ENCODE measurements at places on chromosomes 5 and 9.

- no peak for DNase-seq
Measured at GRCh38 chr5:143586781-143587362, 183.4 kb upstream of the NR3C1 start.

DNA sequence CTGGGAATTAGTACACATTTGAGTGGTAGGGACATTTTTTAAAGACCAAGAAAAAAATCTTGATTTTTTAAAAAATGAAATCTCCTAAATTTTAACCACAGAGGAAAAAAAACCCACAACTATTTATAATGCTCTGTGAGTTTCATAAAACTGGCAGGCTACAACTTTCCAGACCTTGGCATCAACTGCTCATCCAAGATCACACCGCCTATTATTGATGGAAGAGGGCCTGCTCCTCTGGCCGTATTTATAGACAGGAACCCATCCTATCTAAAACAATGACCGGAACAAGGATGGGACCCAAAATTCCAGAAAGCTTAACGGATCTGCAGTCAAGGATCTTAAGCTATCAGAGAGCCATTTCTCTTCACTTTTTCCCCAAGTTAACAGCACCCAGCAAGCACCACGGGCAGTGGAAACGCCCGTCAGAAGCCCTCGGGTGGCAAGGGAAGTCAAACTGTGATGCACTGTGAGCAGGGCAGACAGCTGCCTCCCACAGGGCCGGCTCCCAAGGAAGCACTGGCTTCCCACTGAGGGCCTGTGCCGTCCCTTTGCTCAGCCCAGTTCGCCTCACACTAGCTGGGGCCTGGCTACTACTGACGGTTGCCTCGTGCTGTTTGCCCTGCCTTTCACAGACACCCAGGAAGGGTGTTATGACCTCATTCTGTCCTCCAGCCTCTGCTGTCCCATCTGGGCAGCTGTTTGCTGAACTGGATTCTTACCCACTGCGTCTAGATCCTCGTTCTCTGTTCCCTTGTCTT, 62.8 kb downstream of the CDC14B start:
- DNase-seq, result no peak

DNA sequence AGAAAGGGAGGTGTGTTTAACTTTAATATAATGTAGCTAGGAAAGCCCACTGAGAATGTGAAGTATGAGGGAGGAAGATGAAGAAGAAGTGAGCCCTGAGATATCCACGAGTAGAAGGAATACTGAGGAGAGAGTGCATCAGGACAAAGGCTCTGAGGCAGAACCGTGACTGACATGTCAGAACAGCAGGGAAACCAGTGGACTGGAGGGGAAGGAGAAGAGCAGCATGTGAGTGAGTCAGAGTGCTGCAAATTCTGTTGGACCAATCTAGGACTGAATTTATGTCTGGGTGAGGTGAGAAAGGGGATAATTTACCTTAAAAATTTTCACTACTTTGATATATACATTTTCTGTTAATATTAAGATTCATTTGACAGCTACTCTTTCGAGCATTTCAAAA, 110.3 kb downstream of the ST8SIA4 start:
- no peak for DNase-seq

- no peak for DNase-seq
Measured at GRCh38 chr9:110591526-110591925, 12.0 kb upstream of the SVEP1 start.

DNA sequence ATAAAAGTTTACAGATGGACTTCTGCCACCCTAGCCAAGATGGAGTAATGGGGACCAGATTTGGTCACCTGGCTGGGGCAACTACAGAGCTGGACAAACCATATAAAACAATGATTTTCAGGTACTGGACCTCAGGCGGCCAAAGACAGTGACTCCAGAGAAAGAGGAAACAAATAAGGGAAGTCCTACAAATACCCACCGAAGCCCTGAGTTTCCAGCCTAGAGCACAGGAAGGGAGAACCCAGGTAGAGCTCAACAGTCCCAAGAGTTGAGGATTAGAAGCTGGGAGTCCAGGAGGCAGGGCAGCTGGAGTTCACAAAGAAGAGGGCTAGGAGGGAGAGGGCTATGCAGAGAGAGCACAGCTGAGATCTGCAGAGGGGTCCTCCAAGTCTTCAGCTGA, 106.7 kb upstream of the NR5A1 start:
- no peak for DNase-seq

GRCh38 chr5:141369994-141370848, at the start of gene PCDHGB3:
Gene PCDHGB3 (plus strand): TSS chr5:141370242. CDS start chr5:141370395, 153 bp downstream.
- peak; percentile 55 for DNase-seq

DNA sequence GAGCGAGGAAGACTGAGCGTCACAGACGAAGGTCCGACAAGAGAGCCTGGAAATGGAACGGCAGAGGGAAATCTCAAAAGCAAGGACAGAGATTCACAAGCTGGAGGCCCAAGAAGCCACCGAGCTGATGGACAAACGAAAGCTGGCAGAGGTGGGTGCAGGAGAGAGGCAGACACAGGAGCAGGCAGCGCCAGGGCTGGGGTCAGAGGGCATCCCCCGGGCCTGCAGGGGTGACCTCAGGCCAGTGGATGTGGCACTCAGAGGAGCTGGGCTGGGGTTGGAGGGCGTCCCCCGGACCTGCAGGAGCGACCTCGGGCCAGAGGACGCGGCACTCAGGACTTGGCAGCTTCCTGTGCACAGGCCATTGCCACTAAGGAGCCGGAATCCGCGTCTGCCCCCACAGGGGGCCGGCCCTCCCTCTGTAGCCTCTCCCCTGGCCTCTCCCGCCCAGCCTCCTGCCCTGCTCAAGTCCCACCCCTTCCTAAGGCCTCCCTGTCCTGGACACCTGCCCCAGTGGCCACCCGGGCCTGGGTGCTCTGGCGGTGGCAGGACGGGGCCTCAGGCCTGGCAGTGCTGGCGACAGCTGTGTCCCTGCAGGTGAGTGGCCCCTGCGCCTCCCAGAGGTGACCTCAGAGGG, 40.4 kb downstream of the EXD3 start:
- DNase-seq, result no peak

DNA sequence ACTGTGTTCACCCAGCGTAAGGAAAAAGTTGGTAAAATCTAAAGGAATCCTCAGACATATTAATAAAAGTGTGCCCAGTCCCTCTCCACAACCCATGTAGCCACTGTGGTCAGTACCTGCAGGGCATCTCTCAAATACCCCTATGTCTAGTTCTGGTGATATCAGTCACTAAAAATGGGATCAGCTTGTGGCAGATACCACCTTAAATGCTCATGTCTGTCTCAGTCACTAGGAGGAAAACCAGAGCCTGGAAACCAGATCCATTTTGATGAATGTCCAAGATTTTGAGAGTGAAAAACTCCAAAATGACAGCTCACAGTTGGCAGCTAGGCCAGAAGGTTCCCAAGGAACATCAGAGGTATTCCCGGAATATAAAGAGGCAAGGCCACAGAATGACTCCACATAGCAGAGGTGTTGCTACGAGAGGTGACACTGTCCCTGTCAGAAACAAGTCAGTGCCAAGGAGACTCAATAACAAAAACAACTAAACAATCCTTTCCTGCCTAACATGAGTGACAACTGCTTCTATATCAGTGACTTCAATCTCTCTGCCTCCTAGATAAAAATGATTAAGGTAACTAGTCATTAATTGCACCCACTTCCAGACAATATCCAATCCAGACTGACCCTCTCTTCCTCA, 13.5 kb downstream of the PCAT7 start:
- DNase-seq, result no peak

- peak; percentile 76 for DNase-seq
Measured at GRCh38 chr5:95823738-95824609, 1.4 kb upstream of the GLRX start.

- DNase-seq, result no peak
Measured at GRCh38 chr5:84191281-84191680, 193.4 kb downstream of the EDIL3 start.

DNA sequence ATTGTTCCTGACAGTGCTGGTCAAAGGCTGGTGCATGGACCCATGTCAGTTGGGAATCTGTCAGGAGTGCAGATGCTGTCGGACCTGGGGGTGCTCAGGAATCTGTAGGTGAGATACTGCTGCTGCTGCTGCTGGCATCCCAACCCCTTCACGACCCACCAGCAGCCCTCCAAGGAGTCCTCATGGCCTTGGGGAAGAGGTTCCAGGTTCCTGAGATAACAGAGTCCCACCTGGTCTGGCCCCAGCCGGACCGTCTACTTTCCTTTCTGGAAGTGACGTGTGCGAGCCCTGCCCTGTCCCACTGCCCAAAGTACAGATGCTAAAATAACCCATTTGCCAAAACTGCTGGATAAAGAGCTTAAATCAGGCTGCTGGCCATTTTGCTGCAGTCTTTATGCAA, 4.3 kb downstream of the NXNL2 start:
- DNase-seq, result no peak

GRCh38 chr9:94445863-94446262, 109.0 kb upstream of the PCAT7 start:
- DNase-seq, result no peak

DNA sequence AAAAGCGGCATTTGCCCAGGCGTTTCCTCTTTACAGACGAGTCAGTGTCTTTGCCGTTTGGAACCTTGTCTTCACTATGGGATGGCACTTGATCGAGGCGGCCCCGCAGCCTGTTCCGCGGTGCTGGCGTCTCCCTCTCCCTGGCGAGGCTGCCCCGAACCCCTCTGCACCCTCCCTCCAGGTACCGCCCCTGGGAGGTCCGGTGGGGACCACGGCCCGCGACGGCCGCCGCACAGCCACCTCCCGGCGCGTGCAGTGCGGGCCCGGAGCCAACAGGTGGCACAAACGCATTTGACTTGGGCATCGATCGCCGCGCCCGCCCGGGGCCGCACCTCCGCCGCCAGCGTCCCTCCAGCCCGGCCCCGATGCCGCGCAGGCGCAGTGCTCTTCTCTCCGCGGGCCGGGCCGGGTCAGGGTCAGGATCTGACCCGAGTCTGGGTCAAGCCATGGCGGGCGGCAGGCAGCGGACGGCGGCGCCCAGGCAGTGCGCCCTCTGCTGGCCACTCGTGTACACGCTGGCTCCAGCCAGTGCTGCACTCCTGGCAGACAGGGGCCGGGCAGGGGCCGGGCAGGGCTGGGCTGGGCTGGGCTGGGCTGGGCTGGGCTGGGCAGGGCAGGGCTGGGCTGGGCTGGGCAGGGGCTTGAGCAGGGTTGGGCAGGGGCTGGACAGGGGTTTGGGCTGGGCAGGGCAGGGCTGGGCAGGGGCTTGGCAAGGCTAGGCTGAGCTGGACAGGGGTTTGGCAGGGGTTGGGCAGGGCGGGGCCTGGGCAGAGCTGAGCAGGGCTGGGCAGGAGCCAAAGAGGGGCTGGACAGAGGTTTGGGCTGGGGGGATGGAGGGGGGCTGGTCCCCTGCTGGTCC, 155.8 kb upstream of the IRX4 start:
- DNase-seq, result peak; percentile 85

- no peak for DNase-seq
Measured at GRCh38 chr9:129525656-129526196, 95.2 kb downstream of the C9orf50 start.

- no peak for DNase-seq
Measured at GRCh38 chr9:129267141-129267540, 89.1 kb upstream of the IER5L start.

GRCh38 chr5:916441-917293, 24.0 kb downstream of the TRIP13 start:
- no peak for DNase-seq

GRCh38 chr9:30628915-30629567, 1755.4 kb upstream of the ACO1 start:
- no peak for DNase-seq

- DNase-seq, result no peak
Measured at GRCh38 chr5:79111960-79112702, 522 bp downstream of the BHMT start.

- peak; percentile 84 for DNase-seq
Measured at GRCh38 chr9:78030553-78031443, 813 bp downstream of the GNAQ start.

GRCh38 chr5:153988510-153988909, 50.2 kb downstream of the FAM114A2 start:
- DNase-seq, result no peak

DNA sequence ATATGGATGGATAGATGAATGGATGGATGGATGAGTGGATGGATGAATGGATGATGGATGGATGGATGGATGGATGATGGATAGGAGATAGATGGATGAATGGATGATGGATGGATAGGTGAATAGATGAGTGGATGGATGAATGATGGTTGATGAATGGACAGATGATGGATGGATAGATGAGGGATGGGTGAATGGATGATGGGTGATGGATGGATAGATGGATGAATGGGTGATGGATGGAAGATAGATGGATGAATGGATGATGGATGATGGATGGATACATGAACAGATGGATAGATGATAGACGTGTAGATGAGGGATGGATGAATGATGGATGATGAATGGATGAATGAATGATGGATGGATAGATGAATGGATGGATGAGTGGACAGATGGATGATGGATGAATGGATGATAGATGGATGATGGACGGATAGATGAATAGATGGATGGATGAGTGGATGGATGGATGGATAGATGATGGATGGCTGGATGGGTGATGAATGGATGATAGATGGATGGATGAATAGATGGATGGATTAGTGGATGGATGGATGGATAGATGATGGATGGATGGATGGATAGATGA, 53.8 kb downstream of the OLFM1 start:
- no peak for DNase-seq

DNA sequence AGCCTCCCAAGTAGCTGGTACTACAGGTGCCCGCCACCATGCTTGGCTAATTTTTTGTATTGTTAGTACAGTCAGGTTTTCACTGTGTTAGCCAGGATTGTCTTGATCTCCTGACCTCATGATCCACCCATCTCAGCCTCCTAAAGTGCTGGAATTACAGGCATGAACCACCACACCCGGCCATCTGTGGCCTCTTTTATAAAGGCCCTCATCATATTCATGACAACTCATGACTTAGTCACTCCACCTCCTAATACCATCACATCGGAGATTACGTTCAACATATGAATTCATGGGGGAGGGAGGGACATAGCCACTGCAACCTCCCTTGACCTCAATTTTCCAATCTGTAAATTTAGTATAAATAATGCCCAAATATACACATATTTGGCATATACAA, 27.2 kb upstream of the PLCXD3 start:
- no peak for DNase-seq

DNA sequence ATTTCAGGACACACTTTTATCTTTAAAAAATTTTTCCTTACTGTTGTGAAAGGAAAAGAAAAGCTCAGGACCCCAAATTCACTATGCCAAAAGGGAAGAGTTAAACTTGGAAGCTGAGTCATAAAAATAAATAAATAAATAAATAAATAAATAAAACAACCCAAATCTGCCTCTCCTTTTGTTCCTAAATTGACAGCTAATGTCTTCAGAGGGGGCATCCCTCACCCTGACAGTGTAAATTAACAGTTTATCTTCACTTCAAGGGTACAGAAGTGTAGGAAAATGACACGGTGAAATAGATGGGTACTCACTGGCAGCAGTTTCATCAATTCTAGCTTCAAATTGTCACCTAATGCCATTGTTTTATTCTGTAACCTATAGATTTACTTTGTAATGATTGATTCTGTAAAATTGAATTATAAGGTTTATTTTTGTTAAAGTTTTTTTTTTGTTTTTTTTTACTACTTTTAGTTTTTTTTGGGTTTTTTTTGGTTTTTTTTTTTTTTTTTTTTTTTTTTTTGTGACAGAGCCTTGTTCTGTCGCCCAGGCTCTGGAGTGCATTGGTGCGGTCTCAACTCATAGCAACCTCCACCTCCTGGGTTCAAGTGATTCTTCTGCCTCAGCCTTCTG, 18.5 kb upstream of the ANXA1 start:
- no peak for DNase-seq

All from activated CD8-positive, alpha-beta memory T cell treated with anti-CD3 and anti-CD28 coated beads for 24 hours (primary cell).